NCI-H69 (cell line): ENCODE measurements at places on chromosomes 5 and 9.
A peak's percentile ranks its signal among the peaks of the same experiment; 100 is the strongest.

DNA sequence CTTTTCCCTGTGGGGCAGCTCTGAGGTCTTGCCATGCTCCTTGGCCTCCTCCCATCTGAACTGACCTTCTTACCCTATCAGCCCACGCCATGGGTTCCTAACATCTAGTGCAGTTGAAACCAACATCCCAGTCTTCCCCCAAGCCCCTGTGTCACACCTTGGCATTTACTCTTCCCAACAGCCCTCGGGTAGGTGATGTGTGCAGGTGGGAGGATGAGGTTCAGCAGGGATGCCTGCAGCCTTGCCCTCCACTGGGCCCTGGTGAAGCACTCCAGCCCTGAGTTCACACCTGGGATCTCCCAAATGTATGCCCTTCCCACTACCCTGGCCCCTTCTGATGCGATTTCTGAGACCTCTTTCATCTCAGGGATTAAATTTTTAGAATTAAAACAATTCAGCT, 15.5 kb downstream of the IRX2 start:
- no peak for DNase-seq

DNA sequence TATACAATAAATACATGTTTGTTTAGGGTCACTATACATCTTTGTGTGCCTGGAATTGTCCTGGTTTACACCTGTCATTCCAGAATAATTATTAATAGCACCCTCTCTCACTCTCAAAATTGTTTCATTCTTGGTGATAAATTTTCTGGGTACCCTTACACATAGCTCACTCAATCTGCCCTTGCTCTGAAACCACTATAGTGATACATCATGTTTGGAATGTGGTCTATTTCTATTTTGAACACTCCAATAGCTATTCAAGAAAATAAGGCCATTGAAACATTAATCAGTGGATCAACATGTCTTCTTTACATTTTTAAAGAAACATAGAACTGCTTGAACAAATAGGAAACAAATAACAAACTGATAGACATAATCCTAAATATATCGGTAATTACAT, 158.7 kb downstream of the ARRDC3 start:
- no peak for DNase-seq

- no peak for DNase-seq
Observed at GRCh38 chr9:72537671-72538070, 16.3 kb downstream of the TMC1 start.

GRCh38 chr5:36152324-36153297, 700 bp downstream of the SKP2 start:
- peak; percentile 70 for DNase-seq

DNA sequence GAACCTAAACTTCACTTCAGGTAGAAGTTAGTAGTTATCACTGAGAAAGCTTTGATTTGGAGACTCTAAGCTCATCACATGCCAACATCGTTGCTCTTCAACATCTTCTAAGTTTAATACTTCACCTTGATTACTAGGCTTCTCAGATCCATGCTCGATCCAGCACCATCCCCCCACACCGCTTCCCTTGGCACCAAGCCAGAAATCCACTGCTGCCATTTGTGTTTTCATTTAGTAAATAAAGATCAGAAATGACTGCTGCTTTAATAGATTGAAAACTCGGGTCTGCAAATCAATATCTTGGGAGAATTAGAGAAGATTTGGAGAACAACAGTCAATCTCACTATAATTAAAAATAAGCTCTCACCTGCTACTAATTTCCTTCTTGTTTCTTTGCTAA, 214.7 kb upstream of the NR4A3 start:
- DNase-seq = peak; percentile 95

DNA sequence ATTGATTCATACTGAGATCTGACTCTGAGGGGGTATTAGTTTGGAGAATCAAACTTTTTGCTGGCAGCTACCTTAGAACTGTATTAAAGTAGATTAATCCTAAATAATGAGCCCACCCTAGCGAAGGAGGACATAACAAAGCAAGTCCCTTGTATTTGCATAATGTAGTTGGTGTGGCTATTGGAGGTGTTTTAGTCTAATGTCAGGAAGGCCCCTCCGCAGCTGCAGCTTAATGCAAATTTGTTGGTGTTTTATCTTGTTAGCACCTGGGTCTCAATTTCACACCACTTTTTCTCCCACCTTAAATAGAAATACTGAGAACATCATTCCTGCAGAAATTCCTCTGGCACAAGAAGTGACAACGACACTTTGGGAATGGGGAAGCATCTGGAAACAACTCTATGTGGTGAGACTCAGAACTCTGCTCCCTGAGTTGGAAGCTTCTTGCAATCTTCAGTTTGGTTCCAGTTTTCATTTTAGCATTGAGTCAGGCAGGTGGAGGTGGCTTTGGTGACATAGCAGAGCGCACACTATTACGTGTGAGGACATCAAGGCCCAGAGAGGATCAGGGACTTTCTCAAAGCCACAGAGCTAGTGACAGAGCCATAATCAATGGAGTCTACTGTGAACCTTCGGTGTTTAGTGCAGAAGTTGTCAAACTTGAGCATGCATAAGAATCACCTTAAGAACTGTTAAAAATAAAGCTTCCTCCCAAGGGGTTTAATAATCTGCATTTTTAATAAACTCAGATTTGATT, 33.9 kb downstream of the DOCK2 start:
- no peak for DNase-seq
